Stimulated activated CD4-positive, alpha-beta T cell treated with anti-CD3 and anti-CD28 coated beads, TNF-alpha, amount 100 ng/mL, for 24 hours (primary cell): ENCODE measurements at places on chromosomes 5 and 9.

DNA sequence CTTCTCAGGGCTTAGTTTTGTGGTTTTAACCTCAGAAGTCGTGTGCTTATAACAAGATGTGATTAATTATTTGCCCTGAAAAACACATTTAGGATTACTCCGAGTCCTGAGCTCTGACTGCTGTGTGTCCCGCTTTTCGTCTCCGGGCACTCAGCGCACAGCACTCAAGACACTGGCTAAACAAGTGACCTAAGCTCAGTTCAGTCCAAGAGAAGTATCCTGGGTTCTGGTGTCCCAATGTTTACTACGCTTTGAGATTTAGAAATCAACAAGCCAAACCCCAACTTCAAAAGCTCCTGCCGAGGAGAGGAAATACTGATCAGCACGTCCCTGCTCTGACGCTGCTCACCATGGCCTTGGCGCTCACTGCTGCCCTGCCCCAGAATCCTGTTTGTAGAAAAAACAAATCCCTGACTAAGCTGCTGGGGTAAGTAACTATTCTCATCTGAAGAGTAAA, 53.2 kb downstream of the IPPK start:
- DNase-seq: no peak

GRCh38 chr5:139253115-139253514, 40.4 kb upstream of the MATR3 start:
- DNase-seq: no peak

GRCh38 chr5:10761933-10762775, 1.1 kb upstream of the DAP start:
- no peak for DNase-seq

GRCh38 chr9:2780846-2781245, 63.0 kb downstream of the PUM3 start:
- DNase-seq: no peak

DNA sequence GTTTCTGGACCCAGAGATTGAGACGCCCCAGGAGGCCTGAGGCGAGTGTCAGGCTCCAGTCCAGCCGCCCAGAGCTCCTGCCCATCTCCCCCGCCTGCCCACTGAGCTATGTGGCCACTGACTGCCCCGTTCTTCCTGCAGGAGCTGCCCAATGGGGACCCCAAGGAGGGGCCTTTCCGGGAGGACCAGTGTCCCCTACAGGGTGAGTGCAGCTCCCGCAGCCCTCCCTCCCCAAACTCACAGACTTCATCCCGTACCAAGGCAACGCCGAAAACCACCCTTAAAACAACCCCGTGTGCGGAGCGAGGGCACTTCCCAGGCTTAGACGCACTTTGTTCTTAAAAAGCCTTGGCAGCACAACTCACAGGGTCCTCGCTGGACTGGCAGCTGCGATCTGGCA, 23.4 kb downstream of the NKD2 start:
- DNase-seq: no peak

- DNase-seq: no peak
Observed at GRCh38 chr5:15234366-15234765, 265.6 kb upstream of the FBXL7 start.

DNA sequence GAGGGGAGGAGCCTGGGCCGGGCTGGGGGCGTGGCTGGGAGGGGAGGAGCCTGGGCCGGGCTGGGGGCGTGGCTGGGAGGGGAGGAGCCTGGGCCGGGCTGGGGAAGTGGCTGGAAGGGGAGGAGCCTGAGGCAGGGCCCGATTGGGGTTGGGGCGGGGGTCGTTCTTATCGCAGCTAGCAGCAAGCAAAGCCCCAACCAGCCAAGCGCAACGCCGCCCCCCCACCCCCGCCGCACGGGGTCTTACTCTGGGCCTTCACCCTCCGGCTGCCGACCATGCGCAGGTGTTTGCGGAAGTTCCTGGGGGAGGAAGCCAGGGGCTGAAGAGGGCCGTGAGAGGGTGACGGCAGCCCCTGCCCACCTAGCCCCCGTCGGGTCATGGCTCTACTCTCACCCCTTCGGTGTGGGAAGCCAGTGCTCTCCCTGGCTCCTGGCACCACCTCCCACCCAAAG, 5.0 kb downstream of the NSMF start:
- no peak for DNase-seq

DNA sequence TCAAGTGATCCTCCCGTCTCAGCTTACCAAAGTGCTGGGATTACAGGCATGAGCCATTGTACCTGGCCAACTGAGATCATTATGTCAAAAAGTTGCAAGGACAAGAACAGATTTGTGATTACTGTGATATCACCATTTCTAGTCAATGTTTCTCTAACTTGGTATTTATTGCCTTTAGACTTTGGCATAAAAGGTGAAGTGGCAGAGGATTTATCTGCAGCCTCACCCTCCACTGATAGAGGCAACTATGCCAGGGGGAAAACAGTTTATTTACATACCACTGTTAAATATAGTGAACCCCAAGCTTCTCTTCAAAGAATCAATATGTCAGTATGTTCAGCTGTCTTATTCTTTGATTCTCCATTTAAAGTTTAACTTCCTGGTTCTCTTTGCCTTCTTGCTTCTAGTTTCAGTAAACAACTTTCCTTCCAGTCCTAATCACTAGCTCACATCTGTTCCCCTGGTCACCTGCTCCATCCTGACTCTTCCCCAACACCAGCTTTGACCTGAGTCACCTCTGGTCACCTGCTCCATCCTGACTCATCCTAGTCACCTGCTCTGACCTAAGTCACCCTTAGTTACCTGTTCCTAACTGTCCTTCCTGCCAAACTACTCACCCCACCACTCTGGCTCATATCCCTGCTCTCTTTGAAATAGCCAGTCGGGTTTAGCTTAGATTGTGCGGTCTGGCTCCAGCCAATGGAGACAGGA, 29.9 kb downstream of the SEMA6A start:
- no peak for DNase-seq

- DNase-seq: no peak
Observed at GRCh38 chr5:173746047-173746646, 129.7 kb upstream of the BOD1 start.

DNA sequence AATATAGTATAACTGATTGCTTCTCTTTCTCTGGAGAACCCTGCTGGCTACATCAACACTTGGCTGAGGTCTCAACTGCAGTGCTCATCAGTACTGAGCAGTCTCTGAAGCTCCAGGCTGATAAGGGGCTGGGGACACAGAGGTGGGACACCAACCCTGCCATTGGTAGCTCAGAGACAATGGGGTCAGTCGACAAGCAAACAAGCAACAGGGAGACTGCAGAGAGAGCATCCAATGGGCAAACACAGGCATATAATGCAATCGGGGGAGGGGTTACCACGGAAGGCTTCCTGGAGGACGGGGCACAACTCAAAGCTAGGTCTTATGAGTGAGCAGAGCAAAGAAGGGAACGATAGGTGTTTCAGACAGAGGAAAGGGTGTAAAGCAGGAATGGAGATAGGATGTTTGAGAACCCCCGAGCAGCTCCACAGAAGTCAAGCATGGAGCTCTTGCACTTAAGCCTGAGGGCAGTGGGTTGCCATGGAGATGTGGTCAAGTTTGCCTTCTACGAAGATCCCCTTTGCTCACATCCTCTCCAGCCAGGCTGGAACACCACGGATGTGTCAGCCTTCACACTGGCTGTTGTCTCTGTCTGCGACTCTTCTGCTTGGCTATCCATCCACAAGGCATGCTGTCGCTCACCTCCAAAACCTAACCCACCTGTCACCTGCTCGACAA, 21.5 kb upstream of the AKNA start:
- no peak for DNase-seq

DNA sequence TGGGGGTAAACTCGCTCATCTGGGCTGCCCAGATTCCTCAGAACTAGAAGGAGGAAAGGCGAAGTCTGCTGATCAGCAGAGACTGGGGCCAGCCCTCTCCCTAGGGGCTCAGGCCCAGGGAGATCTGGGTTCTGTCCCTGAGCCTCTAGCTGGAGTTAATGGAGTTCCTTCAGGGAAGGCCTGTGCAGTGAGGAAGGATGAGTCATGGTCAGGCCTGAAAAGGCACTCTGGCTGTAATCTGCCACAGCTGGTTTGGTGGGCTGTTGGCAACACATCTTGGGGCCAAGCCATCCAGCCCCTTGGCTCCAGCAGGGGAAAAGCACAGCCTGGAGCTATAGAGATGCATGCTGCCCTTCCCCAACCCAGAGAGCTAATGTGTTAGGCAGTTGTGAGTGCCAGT, 459.6 kb downstream of the PRELID2 start:
- DNase-seq: no peak

GRCh38 chr9:5481322-5482040, 28.9 kb upstream of the PDCD1LG2 start:
- no peak for DNase-seq

- no peak for DNase-seq
Observed at GRCh38 chr5:18607570-18607969, 973.3 kb downstream of the TAF11L14 start.

- DNase-seq: no peak
Observed at GRCh38 chr5:54728588-54728915, 211.0 kb downstream of the SNX18 start.

- no peak for DNase-seq
Observed at GRCh38 chr5:87421307-87421706, 8.6 kb upstream of the CCNH start.

DNA sequence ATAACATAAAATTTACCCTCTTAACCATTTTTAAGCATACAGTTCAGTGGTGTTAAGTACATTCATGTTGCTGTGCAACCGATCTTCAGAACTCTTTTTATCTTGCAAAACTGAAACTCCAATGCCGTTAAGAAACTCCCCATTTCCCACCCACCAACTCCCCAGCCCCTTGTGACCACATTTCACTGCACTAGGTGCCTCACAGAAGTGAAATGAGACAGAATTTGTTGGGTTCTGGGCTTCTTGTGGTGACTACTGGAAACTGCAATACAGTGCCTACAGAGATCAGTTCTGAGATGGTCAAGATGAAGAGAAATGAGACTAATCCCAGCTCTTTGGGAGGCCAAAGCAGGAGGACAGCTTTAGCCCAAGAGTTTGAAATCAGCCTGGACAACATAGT, 202.1 kb upstream of the SLC30A5 start:
- no peak for DNase-seq

DNA sequence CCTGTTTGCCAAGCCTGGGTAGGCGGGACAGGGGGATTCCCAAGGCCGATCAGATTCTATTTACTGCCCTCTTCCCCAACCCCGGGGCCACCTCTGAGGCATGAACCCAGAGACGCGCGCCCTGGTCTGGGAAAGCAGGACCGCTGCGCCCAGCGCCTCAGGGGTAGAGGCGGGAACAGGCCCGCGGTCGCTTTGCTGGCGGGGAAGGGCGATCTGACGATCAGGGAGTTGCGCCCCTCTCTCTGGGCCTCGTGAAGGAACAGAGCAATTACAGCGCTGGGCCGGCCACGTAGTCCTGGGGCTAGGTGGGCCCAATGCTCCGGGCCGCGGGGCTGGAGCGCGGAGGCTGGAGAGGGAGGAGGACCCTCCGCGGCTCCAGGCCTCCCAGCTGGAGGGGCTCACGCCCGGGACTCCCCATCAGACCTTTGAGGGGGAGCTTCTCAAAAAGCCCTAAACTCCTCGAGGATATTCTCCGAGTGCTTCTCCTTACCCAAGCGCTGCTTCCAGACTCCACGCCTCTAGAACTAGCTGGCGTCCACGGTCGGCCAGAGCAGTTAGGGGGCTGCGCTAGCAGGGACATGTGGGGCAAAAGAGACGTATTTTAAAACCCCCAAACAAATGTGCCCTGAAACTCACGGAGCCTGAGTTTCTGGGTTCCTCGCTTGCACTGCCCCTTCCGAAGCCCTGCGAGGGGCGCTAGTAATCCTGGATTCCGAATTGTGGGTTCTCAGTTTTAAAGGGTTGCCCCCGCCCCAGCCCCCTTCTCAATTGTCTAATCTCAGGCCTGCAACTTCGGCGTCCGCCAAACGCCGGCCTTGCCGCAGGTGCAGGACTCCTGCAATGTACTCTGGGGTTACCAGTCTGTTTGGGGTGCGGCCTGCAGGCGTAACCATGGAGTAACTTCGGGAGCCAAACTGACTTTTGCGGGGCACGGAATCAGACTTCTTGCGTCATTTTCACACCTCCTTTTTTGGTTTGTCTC, 57.6 kb downstream of the TMEM174 start:
- DNase-seq: no peak

DNA sequence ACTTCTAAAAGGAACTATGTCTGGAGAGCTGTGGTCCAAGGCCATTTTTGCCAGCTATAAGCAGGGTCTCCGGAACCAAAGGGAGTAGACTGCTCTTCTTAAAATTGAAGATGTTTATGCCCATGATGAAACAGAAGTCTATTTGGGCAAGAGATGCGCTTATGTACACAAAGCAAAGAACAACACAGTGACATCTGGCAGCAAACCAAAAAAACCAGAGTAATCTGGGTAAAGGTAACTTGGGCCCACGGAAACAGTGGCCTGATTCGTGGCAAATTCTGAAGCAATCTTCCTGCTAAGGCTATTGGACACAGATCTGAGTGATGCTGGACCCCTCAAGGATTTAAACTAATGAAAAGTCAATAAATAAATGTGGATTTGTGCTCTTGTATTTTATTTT, 29.7 kb upstream of the GLDC start:
- no peak for DNase-seq

DNA sequence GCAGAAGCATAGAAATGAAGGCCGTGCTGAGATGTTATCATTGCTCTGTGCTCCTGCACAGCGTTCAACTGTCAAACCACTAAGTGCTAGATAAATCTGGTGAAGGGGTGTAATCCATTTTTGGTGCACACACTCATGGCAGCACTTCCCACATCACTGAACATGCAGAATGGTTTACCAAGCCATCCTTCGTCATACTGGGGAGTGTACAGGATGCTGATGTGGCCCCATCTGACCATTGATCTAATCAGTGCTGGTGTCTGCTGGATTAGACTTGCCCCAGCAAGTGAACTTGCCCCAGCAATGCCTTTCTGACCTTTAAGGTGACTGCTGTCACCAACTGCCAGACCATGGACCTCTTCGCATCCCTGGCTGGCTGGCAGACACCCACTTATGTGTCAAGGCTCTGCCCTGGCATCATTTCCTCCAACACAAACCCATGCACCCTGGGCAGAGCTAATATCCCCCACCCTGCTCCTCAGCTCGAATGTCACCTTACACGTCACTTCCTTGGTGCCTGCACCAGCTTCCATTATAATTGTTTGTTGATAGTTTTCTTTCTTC, 4.2 kb upstream of the SEMA4D start:
- no peak for DNase-seq

DNA sequence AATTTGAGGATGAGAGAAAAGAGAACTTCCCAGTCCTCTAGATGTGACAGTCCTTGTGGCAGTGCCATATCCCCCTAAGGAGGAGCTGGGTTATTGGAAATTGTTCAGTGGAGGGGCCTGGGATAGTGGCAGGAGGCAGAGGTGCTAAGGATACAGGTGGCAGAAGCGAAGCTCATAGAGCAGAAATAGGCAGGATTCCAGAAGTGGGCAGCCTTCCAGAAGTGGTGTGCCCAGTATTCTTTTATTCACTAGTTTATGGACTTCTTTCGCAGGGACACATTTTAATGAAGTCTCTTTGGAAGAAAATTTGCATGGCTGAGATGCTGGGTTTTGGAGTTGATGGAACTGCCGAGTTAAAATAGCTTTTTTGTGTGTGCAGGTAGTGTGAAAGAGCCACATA, 6.8 kb downstream of the PIK3R1 start:
- no peak for DNase-seq
